Stimulated activated CD8-positive, alpha-beta memory T cell treated with anti-CD3 and anti-CD28 coated beads, Interleukin-4, amount 100 ng/mL, for 4 hours (primary cell): ENCODE measurements at places on chromosomes 1 and 21.

DNA sequence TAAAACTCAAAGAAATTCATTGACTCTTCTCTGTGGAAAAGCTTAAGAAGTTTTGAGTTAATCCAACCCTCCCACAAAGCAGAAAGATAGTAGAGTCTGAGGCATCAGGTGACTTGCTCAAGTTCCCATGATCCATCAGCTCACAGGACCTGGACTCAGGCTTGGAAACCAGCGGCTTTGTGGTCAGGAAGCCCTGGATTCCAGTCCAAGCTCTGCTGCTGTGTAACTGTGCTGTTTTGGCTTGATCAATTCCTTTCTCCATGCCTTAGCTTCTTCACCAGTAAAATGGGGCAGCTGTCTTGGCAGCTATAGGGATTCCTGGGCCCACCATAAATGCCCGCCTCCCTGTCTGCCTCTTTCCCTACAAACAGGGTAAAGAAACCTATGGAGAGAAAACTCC lies 180.2 kb downstream of the HIVEP3 start:
- no peak for DNase-seq

- no peak for DNase-seq
Measured at GRCh38 chr1:94037392-94038229, 83.3 kb downstream of the ABCA4 start.

GRCh38 chr1:166874464-166874863 lies 1.6 kb downstream of the TADA1 start:
- DNase-seq, result no peak

DNA sequence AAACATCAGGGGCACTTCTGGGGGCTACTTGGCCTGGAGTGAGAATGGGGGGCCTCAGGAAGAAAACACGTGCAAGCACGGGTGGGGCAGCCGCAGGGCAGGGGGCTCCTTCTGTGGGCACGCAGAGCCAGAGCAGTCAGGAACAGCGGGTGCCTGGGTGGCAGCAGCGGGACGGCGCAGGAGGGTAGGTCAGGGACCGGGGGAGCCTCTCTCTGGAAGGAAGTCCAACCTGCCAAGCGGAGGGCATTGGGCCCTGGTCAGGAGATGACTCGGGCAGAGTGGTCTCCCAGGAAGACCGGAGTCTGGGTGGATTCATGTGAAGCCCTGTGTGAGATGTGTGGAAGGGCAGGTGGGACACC lies 27.1 kb downstream of the CTNNBIP1 start:
- no peak for DNase-seq

- DNase-seq, result no peak
Measured at GRCh38 chr1:107820801-107821200, 144.2 kb downstream of the VAV3 start.

GRCh38 chr1:4652631-4653327 lies 1.6 kb upstream of the AJAP1 start:
- DNase-seq, result peak; percentile 21

- no peak for DNase-seq
Measured at GRCh38 chr1:203751051-203751450, 13.9 kb upstream of the LAX1 start.

- no peak for DNase-seq
Measured at GRCh38 chr1:23224739-23225648, 7.7 kb upstream of the HTR1D start.

DNA sequence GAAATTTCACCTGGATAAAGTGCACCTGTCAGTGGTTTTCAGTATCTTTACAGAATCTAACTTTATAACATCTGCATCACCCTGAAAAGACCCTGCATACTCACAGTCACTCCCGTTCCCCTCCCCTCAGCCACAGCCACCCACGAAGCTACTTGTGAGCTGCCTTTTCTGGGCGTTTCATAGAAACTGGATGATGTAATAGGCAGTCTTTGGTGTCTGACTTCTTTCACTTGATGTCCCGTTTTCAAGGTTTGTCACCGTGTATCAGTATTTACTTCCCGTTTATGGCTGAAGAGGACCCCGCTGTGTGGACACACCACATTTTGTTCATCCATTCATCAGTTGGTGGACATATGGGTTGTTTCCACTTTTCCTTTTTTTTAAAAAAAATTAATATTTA lies 47.8 kb upstream of the LRRC3 start:
- peak; percentile 11 for DNase-seq

DNA sequence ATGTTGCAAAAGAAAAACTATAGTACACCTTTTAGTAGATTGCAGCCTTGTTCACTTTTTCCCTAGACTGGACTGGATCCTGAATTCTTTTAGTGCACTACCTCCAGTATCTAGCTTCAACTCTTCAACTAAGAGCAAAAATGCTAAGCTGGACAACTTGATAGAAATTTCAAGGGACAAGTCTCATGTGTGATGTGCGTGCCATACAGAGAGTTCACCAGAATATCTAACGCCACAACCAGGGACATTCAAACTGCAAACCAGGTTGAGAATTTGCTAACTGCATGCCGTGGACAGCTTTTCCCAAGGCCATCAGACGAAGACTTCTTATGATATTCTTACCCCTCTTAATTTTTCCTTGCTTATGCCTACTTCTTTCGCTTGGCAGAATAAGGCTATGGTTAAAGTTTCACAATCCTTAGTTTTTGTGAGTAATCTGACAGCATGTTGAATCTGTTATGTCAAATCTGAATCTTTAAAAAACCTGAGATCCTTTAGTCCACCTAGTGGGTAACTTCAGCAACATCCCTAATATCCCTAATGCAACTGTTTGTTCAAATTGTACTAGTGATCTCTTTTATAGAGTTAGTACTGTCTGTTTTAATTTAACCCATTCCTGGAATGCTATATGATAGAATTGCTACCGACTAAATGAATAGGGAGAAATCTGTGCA lies 66.4 kb downstream of the DDAH1 start:
- no peak for DNase-seq

DNA sequence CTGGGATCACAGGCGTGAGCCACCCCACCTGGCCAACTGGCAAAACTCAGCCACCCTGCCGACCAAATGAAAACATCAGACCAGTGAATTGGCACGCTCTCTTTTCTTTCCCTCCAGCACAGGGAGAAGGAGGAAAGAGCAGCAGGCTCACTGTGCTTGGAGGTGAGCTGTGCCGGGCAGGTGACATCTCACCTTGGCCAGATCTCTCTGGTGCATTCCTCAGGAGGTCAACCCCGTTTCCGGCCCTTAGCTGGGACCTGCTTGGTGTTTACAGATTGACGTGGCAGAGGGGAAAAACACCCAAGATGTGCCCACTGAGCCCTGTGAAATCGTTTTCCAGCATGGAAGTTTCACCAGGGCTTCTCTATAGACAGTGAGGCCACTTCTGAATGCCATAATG lies 45.1 kb downstream of the TMEM51 start:
- DNase-seq, result no peak

GRCh38 chr1:172778456-172779455 lies 119.9 kb downstream of the FASLG start:
- DNase-seq, result no peak

DNA sequence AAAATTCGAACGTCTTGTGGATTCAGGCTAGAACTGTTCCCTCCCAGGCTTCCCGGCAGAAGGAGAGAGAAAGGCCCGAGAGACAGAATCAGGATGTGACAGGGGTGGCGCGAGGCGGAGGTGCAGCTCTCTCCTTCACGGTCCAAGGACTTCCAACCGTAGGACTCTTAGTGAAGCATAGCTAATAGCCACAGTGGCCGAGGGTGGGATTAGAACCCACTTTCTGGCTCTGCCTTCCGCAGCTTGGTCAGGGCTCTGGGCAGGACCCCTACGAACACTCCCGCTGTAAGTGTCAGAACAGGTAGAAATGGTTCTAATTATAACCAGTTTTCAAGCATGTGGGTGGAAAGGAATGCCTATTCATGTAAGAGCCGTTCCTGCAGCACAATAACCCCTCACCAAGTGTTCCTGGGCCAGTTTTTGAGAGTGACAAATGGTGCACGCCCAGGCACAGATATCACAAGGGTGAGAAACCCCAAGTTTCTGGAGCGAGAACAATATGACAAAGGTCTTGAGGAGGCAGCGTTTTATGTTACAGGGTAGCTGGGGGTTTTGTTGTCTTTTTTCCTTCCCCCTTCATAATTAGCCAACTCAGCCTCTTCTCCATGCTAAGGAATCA lies 86.4 kb downstream of the SYF2 start:
- no peak for DNase-seq

GRCh38 chr1:183993132-183993531 lies 44.4 kb downstream of the COLGALT2 start:
- DNase-seq, result no peak

- no peak for DNase-seq
Measured at GRCh38 chr1:209157546-209158249, 425.8 kb upstream of the CAMK1G start.

- DNase-seq, result no peak
Measured at GRCh38 chr1:201899683-201900429, 11.2 kb downstream of the SHISA4 start.

GRCh38 chr1:247400685-247401084 lies 15.3 kb upstream of the NLRP3 start:
- no peak for DNase-seq

GRCh38 chr1:161511018-161511755 lies 5.9 kb downstream of the FCGR2A start:
- DNase-seq, result no peak

- DNase-seq, result no peak
Measured at GRCh38 chr21:41641821-41642701, 124.8 kb downstream of the RIPK4 start.

- no peak for DNase-seq
Measured at GRCh38 chr1:38581396-38581795, 278.2 kb downstream of the RRAGC start.

GRCh38 chr1:217622042-217622441 lies 8.8 kb downstream of the GPATCH2 start:
- DNase-seq, result no peak

DNA sequence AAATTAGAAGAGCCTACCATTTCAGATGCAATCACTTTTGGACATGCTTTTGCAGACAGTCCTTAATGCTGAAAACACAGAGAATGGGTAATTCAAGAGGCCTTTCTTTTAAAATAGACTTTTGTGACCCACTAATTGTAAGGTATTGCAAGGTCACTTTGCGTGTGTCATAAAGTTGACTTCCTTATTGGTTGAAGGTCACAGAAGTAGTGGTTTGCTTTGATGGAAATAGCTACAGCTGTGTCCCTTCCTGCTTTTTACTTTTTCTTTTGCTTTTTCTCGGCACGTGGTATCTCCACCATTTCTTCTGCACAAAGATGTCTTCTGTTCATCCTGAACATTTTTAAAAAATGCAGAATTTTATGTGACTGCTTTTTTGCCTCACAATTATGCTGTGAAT lies 146.8 kb downstream of the DYRK1A start:
- no peak for DNase-seq

DNA sequence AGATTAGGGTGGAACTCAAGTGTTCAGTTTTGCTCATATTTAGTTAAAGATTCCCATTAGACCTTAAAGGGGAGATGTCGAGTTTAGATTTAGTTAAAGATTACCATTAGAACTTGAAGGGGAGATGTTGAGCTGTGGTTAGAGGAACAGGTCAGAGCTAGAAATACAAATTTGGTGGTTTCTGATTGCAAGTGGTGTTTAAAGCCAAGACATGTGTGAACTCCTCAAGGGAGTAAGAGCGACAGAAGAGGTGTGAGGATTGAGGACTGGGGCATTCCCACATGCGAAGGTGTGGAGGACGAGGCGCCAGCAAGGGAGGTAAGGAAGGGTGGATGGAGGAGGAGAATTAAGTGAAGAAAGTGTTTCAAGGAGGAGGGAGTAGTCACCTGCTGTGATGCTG lies 168.6 kb downstream of the IER5 start:
- DNase-seq, result no peak

DNA sequence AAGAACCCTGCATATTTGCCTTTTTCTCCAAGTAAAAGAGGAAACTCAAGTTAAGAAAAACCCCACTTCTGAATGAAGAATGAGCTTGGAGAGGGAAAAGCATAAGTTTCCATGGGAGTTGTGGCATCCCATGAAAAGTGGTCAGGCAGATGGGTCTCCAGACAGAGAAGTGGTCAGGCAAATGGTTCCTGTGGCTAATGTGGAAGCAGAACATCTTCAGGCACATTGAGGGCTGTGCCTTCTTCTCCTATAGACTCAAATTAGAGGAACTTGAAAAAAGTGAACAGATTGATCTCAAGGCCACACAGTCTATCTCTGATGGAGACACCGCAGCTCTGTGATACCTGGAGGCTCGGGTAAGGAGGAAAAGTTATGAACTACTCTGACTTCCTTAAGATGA lies 55.7 kb upstream of the KIRREL1 start:
- no peak for DNase-seq

DNA sequence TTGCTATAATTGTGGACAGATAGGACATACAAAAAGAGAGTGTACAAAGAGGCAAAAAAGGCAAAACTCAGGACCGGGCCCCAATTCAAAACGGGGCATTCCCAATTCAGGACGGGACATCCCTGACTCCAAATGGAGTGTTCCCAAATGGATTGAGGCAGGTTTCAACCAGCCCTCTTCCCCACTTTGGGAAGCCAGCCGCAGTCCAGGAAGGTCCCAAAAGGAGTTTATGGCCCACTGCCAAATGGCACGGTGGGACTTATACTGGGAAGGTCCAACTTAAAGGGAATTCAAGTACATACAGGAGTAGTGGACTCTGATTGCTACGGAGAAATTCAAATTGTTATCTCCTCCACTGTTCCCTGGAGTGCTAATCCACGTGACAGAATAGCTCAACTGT lies 3.5 kb upstream of the ZNF669 start:
- DNase-seq, result no peak

- DNase-seq, result no peak
Measured at GRCh38 chr1:169731446-169731845, 2.4 kb downstream of the SELE start.

DNA sequence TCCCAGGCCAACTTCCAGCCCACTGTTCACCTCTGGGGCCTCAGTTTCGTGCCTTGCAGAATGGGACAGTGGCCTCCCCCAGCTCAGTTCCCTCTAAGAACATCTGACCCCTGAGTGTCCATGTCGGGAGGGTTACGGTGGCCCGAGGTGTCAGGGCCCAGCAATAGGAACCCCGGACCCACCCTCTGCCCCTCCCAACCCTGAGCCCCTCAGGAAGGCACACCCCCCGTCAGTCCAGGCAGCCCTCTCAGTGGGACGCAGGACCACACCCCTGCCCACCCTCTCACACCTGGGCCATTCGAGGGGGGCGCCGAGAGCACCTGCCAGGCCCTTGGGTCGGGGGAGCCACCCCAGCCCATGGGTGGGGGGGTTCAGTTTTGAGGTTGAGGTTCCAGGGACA lies 447 bp downstream of the TTC34 start:
- DNase-seq, result no peak

- DNase-seq, result no peak
Measured at GRCh38 chr1:84573481-84573966, 716 bp downstream of the CTBS start.

DNA sequence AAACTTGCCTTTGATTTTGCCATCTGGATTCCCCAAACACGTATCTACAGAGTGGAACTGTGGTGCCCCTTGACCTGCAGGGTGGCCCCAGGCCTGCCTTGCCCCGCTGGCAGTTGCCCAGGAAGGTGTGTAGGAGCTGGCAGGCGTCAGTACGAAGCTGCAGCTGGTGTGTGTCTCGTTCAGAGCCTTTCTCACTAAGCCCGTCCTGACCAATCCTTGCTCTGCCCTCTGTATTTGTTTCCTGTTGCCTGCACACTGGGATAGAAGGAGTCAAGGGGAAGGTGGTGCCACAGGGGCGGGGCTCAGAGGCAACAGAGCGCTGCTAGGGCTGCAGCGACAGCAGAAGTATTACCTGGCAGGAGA lies 5.2 kb upstream of the VSIG8 start:
- no peak for DNase-seq
